ENCODE measurements at places on chromosomes 2 and 18.

- DNase-seq: no peak
These were observed 224.8 kb upstream of the PXDN start for GRCh38 chr2:1968988-1969700.

GRCh38 chr2:43349904-43350303 is 123.5 kb upstream of the ZFP36L2 start:
- DNase-seq: no peak

DNA sequence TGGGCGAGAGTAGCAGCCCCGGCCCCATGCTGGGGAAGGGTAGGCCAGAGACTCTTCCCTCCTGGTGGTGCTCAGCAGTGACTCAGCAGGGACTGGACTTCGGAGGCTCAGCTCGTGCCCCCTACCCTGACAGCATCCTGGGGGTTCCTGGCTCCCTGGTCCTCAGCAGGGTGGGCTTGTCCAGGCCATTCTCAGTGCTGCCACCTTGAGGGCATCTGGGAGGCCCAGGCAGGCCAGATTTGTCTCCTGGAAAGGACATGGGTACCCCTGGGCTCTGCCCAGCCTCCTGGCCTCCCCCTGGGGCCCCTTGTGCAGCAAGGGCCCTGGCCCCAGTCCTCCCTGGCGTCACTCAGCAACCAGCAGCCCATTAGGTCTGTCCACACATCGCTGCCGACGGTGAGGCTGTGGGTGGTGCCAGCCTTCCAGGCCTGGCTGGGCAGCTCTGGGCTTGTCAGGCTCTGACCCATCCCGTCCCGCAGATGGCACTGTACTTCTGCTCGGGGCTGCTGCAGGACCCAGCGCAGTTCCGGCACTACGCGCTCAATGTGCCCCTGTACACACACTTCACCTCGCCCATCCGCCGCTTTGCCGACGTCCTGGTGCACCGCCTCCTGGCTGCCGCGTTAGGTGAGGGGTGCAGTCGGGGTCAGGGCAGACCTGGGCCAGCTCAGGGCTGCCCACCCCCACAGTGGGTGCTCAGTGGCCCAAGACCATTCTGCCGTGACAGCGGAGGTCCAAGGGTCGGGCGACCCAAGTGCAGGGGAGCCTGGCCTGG is 45.0 kb upstream of the ALPP start:
- no peak for DNase-seq

DNA sequence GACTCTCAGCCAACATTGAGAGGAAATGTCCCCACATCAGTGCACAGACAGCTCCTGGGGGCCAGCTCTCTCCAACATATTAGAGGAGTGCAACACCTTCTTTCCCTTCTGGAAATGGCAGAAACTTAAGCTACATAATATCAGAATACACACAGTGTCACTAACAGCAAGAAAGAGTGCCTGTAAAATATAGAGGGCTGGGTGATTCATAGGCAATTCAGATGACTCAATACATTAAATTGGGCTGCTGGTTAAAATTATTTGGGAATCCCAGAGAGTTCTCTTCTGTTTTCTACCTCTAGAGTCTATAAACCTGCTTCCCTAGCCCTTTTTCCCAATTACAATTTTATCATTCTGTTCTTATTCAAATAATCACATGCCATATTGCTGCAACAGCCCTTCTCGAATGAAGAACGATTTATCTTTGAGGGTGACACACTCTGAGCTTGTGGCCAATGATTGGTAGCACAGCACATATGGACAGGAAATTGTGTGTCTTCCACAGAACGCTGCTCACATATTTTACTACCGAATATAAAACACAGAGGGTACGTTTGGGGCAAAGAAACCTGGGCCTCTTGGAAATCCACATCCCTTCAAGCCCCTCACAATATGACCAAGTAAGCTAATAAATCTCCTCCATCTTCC is 381.2 kb downstream of the MBD2 start:
- no peak for DNase-seq

GRCh38 chr2:232874677-232875223 is 4.7 kb downstream of the SNORC start:
- no peak for DNase-seq

- no peak for DNase-seq
These were observed 104.4 kb upstream of the IL1R2 start for GRCh38 chr2:101887328-101887727.

DNA sequence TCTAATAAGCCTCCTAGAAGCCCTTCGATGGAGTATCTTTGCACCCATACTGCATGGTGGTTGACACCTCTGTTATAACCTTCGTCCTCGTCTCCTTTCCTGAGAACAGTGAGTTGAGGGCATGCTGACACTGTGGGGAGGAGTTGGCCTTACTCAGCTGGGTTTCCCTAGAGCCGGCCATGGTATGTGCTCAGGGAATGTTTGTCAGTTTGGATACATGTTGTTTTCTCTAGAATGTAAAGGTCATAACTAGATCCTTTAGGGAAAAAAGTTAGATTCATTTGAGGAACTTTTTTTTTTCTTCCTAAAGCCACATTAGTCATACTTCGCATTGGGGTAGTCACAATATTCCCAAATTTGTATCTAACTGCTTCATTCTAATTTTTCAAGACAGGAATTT is 106.0 kb upstream of the FOSL2 start:
- DNase-seq: no peak

DNA sequence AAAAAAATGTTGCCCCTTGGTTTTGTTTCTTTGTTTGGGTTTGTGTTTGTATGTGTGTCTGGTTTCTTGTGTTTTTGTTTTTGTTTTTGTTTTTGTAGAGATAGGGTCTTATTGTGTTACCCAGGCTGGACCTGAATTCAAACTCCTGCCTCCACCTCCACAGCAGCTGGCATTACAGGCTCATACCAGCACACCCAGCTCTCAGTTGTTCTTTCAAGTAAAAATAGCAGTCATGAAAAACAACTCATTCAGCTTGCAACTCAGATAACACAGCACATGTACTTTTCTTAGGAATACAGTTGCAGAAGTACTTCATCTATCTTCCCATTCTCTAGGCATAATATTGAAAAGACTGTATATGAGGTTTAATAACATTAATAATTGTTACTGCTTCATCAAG is 37.0 kb downstream of the ZC3H8 start:
- no peak for DNase-seq

- no peak for DNase-seq
These were observed 134.4 kb downstream of the COL4A4 start for GRCh38 chr2:227029426-227030105.

DNA sequence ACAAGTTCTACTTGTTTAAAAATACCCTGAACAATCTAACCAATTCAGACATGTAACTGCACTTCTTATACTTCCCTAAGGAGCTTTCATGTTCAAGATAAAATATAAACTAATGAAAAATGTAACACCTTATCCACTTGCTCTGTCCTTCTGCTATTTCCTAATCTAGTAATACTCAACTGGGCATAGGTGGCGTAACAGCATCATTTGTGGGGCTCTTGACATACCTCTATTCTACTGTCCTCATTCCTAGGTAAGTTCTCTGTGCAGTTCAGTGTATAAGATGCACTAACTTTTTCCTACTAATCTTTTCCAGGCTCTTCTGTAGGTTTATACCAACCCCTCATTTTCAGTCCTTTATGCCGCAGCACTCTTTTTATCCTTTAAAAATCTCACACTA is 36.7 kb downstream of the PRKD3 start:
- DNase-seq: no peak

DNA sequence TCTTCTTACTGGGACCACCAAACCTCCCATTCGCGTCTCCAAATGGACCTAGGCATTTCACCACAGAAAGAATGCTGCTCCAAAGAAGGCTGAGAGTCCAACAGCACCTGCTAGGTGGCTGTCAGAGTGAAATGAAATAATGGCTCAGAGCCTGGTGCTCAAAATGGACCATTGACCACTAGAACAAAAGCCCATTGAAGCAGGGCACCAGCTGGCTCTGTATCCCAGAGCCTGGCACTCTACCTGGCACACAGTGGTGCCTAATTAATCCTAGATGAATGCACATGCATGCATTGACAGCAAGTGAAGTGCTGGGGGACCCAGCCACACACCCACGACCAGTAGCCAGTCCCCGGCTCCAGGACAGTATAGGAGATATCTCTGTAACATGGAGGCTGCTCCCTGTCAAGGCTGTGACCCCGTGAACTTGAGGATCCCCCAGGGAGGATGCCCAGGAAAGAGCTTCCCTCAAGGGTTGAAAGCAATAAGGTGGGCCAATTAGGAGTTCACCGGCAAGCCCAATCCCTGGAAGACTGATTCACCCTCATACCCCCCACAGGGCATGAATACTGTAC is 261.3 kb downstream of the TNS1 start:
- no peak for DNase-seq

DNA sequence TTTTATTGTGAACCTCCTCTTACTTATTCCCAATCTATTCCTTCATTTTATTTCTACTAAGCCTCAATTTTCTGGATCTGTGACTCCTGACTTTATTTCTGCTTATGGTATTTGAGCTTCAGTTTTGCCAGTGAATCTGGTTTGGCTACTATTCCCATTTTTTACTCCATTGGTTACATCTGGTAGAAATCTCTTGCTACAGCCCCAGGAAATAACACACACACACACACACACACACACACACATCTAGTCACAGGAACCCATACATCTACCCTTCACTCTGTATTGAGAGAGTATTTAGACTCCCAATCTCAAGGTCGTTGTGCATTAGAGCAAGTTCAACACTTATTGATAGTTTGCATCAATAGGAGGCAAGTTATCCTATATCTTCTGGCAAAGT is 37.0 kb upstream of the GALNT5 start:
- no peak for DNase-seq

DNA sequence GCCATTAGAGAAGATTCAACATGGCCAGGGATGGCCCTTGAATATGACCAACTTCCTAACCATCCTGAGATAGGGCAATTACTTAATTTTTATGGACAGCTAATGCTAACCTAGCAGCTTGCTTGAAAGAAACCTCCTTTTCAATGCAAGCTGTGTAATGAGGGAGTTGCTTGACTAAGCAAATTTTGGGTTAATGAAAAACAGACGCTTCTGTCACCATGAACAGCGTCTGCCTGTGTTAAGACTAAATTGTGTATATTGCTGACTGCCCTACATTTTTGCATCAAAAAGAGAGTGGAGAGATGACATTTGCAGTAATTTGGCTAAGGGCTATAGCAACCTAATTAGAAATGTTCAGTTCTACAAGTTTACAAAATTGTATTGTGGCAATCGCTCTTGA is 319.2 kb upstream of the LRATD1 start:
- no peak for DNase-seq

GRCh38 chr2:143873886-143874285 is 646.0 kb downstream of the ZEB2 start:
- DNase-seq: no peak

- no peak for DNase-seq
These were observed 677.5 kb upstream of the FSHR start for GRCh38 chr2:49831698-49832367.

GRCh38 chr2:145411493-145411892 is 891.6 kb upstream of the ZEB2 start:
- DNase-seq: no peak

DNA sequence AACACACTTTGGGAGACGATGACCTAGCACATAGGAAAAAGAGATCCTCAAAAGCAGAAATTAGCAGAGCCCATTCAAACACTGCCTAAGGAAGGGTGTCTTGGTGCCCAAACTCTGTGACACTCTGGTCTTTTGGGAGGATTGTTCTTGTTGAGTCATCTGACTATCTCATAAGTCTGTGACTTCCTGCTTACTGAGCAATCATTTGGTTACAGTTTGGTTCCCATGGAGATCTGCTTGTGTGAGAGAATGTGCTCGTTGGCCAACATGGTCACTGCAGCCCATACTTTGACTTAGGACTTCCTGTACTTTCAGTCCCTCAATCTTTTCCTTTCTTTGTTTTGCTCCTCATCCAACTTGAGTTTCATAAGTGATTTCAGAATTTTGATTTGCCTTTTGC is 602.9 kb downstream of the NYAP2 start:
- peak; percentile 72 for DNase-seq

DNA sequence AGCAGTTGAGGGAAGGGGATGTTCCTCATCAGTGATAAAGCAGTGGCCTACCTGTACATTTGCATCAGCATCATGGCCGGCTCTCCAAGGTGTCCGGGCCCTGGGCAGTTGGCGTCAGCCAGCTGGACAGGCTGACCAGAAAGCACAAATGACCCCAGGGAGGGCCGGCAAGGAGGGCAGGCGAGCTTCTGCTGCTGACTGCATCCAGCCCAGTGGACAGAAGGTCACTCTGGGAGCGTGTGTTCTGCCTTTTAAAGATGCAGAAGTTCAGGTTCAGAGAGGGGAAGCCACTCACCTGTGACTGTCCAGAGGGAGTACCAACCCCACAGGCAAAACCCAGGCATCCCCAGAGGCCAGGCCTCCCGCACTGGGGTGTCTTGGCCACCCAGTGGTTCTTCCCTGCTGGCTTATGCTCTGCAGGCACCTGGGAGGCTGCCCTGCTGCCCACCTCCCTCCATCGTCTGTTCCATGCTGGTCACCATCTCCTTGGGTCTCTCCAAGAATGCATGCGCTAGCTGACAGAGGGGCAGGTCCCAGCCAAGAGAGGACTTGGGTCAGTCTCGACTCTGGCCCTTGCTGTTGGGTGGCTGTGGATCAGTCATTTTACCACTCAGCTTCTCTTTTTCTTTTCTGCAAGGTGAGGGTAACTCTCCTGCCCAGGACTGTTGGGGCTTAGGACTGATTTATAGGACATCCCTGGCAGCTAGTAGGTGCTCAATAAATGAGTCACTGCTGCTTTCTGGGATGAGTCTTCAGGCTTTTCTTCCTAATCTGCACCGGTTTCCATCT is 89.9 kb downstream of the INHBB start:
- DNase-seq: no peak

- DNase-seq: no peak
These were observed 66.4 kb upstream of the CHMP1B start for GRCh38 chr18:11784674-11785304.

GRCh38 chr2:237158194-237158593 is 72.5 kb downstream of the COPS8 start:
- DNase-seq: no peak

DNA sequence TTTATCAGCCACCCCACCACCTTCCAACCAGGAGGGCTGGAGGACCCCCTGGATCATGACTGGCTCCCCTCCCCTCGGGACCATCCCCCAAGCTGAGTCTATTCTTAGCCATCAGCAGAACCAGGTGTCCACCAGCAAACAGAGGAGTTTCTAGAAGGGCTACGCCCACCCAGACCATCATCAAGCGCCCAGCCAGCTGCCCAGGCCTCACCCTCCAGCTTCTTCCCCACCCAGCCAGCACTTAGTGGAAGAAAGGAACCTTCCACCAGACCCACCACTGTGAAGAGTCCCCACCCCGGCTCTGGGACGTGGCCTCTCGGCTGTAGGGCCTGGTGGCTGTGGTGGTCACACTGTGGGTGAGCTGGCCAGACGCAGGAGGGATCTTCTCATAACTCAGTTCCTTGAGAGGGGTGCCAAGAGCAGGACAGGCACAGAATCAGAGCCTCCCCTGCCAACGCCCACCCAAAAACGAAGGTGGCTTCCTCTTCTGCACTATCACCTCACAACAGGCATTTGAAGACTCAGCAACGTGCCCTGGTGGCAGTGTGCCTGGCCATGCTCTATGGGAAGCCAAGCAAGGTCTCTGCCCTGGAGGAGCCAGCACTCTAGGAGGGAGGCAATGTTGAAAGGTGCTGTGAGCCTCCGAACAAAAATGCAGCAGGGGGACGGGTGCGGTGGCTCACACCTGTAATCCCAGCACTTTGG is 19.0 kb downstream of the BIN1 start:
- DNase-seq: no peak

All from Daoy (cell line).